ENCODE measurements at places on chromosomes 11 and 22.

DNA sequence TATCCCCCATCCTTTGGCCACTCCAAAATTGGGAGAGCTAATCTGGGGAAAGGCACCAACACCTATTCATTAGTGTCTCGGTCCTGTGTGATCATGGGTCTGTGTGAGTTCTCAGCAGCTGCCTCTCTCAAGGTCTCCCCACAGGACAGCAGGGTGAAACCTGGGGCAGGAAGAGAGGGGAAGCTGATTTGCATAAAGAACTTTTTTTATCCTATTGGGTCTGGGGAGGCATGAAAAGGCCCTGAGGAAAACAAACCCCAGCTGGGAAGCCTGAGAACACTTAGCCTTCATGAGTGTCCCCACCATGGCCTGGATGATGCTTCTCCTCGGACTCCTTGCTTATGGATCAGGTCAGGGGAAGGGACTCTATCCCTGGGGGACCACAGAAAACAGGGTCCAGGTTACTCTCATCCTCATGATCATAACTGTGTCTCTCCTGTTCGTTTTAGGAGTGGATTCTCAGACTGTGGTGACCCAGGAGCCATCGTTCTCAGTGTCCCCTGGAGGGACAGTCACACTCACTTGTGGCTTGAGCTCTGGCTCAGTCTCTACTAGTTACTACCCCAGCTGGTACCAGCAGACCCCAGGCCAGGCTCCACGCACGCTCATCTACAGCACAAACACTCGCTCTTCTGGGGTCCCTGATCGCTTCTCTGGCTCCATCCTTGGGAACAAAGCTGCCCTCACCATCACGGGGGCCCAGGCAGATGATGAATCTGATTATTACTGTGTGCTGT, 116.0 kb upstream of the TOP3B start:
- H3K36me3 ChIP-seq = no peaks in the 10 kb centered on the region
- H3K4me1 ChIP-seq = no peaks in the 10 kb centered on the region
- H3K27me3 ChIP-seq = peaks cover 59% of the 10 kb centered on the region
- no peak overlapping the region for H3K27ac ChIP-seq
- no peak for DNase-seq

GRCh38 chr22:37214731-37215030, 2.4 kb upstream of the SSTR3 start:
- H3K27me3 ChIP-seq = peaks cover 39% of the 10 kb centered on the region
- no peak overlapping the region for H3K27ac ChIP-seq
- no peak overlapping the region for H3K4me3 ChIP-seq
- DNase-seq = peak; percentile 65

GRCh38 chr11:3001496-3001895, 9.4 kb upstream of the NAP1L4 start:
- H3K36me3 ChIP-seq = peaks cover 33% of the 10 kb centered on the region
- H3K27ac ChIP-seq = peak overlapping the region; percentile 83
- DNase-seq = no peak
- H3K4me3 ChIP-seq = no peak overlapping the region

DNA sequence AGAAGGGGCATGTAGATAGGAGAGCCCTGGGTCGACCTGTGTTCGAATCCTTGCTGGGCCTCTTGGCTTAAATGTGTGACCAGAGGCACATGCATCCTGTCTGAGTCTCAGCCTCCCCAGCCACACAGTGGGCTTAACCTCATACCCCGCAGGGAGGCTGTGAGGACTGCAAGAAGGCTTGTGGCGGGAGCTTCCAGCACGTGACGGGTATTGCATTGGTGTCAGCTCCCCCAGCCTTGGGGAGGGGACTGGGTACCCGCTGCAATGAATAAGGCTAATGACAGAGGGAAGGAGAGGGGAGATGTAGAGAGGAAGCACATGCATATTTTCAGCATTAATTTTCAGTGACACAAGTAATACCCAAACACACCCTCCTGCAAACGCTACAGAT, 8.1 kb downstream of the RASD2 start:
- no peak overlapping the region for H3K4me3 ChIP-seq
- no peak overlapping the region for H3K27ac ChIP-seq
- H3K4me1 ChIP-seq = no peaks in the 10 kb centered on the region

- peaks cover 11% of the 10 kb centered on the region for H3K4me1 ChIP-seq
- H3K27ac ChIP-seq = peak overlapping the region; percentile 29
- H3K36me3 ChIP-seq = peaks cover 17% of the 10 kb centered on the region
- H3K4me3 ChIP-seq = no peak overlapping the region
Observed at GRCh38 chr22:20111045-20111688, 4.7 kb upstream of the RANBP1 start.

DNA sequence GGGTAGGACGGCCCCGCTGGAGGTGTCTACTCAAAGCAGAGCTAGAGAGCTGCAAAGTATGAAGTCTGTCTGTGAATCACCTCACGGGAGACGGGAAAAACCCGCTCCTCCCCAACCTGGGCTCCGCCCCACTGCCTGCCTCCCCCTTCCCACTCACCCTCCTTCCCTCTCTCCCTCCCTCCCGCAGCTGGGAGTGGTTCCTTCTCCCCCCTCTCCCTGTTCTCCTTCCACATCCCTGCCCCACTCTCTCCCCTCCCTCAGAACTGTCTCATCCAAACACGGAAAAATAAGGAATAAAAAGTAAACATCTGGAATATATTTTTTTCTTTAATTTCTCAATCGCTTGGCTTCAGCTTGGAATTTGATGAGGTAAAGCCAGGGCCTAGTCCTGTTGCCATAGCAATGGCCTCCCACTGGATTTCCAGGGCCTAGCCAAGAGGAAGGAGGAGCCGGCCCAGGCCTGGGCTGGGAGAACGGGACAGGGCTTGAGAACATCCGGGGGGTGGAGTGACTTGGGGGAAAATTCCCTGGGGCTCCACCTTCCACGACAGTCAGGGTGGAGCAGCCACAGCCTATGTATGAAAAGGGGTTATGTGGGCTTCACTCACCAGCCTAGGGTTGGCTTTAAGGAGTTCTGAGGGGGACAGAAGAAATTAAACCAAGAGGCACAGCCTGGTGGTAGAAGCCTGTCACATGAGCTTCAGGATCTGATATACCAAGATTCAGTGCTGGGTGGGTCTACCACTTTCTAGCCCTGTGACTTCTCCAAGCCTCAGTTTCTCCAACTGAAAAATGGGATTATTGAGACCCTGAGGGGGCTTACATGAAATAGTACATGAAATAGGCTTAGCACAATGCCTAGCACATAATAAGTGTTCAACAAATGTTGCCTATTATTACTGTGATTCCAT, 2.2 kb downstream of the TNKS1BP1 start:
- peaks cover 66% of the 10 kb centered on the region for H3K4me1 ChIP-seq
- no peak for DNase-seq
- H3K27ac ChIP-seq = peak overlapping the region; percentile 99
- no peaks in the 10 kb centered on the region for H3K27me3 ChIP-seq

GRCh38 chr11:77191823-77192495, 63.9 kb downstream of the MYO7A start:
- DNase-seq = no peak
- H3K27me3 ChIP-seq = no peaks in the 10 kb centered on the region
- peak overlapping the region; percentile 56 for H3K4me3 ChIP-seq
- peaks cover 3% of the 10 kb centered on the region for H3K4me1 ChIP-seq
- no peak overlapping the region for H3K27ac ChIP-seq

DNA sequence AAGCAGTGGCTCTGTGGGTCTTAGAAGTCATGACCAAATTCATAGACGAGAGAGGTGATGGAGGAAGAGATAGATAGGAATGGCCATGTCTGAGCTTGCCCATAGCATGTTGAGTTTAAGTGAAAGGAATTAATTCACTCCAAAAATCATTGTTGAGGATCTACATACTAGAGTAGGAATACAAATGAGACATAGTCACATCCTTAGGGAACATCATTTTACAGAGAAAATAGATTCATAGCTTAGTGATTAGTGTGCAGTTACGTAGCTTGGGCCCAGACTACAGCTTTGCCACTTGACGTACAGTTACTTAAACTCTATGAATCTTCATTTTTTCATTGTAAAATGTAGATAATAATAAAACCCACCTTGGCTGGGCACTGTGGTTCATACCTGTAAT, 21.4 kb upstream of the BMAL1 start:
- no peaks in the 10 kb centered on the region for H3K36me3 ChIP-seq
- no peaks in the 10 kb centered on the region for H3K27me3 ChIP-seq
- H3K4me1 ChIP-seq = peaks cover 23% of the 10 kb centered on the region

DNA sequence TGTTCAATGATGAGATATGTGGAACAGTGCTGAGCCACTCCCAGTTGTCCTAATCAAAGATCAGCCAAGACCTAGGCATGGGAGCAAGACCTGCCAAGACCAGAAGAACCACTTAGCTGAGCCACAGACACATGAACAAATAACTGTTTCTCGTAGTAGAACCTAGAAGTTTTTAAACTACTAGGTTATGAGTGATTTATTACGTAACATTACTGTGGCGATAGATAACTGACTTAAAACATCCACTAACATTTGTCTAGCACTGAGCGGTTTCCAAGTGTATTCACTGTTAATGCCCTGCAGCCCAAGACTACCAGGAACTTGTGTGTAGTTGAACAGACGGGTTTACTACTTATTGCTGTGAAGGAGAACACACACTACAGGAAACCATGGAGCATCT, 120.4 kb downstream of the SERGEF start:
- no peak overlapping the region for H3K4me3 ChIP-seq
- peaks cover 6% of the 10 kb centered on the region for H3K36me3 ChIP-seq
- no peaks in the 10 kb centered on the region for H3K4me1 ChIP-seq
- H3K27ac ChIP-seq = no peak overlapping the region

DNA sequence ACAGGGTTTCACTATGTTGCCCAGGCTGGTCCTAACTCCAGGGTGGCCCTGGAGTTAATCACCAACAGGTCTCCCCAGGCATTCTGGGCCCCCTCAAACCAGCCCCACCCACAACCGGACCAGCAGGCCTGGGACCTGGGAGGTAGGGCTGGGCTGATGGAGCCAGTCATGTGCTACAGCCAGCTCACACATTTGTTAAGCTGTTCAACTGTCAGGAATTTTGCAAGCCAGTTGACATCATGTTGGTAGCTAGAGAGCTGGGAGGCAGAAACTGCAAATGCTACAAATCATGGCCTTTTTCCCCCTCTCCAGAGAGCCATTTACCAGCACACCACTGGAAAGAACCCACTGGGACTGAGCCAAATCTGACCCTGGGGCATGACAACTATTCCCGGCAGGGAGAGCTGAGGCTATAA, 6.8 kb downstream of the ARHGAP1 start:
- peaks cover 55% of the 10 kb centered on the region for H3K4me1 ChIP-seq
- H3K27ac ChIP-seq = peak overlapping the region; percentile 94
- peaks cover 20% of the 10 kb centered on the region for H3K36me3 ChIP-seq
- no peak overlapping the region for H3K4me3 ChIP-seq
- H3K27me3 ChIP-seq = no peaks in the 10 kb centered on the region

- H3K36me3 ChIP-seq = no peaks in the 10 kb centered on the region
- no peak for DNase-seq
- no peaks in the 10 kb centered on the region for H3K27me3 ChIP-seq
- no peak overlapping the region for H3K4me3 ChIP-seq
- H3K27ac ChIP-seq = no peak overlapping the region
Observed at GRCh38 chr11:31601635-31602282, 92.2 kb downstream of the ELP4 start.

GRCh38 chr11:77266766-77267165, 34.7 kb downstream of the GDPD4 start:
- peaks cover 4% of the 10 kb centered on the region for H3K4me1 ChIP-seq
- no peak overlapping the region for H3K4me3 ChIP-seq
- H3K27ac ChIP-seq = no peak overlapping the region
- no peaks in the 10 kb centered on the region for H3K27me3 ChIP-seq
- peaks cover 11% of the 10 kb centered on the region for H3K36me3 ChIP-seq
- no peak for DNase-seq

GRCh38 chr11:111982541-111983186, 42.5 kb upstream of the DLAT start:
- H3K27me3 ChIP-seq = no peaks in the 10 kb centered on the region
- H3K4me1 ChIP-seq = peaks cover 40% of the 10 kb centered on the region
- DNase-seq = no peak
- peaks cover 14% of the 10 kb centered on the region for H3K36me3 ChIP-seq
- no peak overlapping the region for H3K4me3 ChIP-seq
- peak overlapping the region; percentile 65 for H3K27ac ChIP-seq

- no peaks in the 10 kb centered on the region for H3K4me1 ChIP-seq
- no peak for DNase-seq
- peaks cover 5% of the 10 kb centered on the region for H3K36me3 ChIP-seq
- peaks cover 6% of the 10 kb centered on the region for H3K27me3 ChIP-seq
- no peak overlapping the region for H3K4me3 ChIP-seq
Observed at GRCh38 chr11:93993747-93994146, 27.4 kb upstream of the HEPHL1 start.

GRCh38 chr11:84345597-84345996, 1059.4 kb upstream of the CCDC90B start:
- no peaks in the 10 kb centered on the region for H3K36me3 ChIP-seq
- no peak for DNase-seq
- H3K4me1 ChIP-seq = no peaks in the 10 kb centered on the region
- no peak overlapping the region for H3K4me3 ChIP-seq
- H3K27me3 ChIP-seq = peaks cover 2% of the 10 kb centered on the region

- H3K27me3 ChIP-seq = no peaks in the 10 kb centered on the region
- no peak for DNase-seq
- H3K36me3 ChIP-seq = no peaks in the 10 kb centered on the region
Observed at GRCh38 chr11:113282898-113283437, 31.4 kb upstream of the TTC12 start.

DNA sequence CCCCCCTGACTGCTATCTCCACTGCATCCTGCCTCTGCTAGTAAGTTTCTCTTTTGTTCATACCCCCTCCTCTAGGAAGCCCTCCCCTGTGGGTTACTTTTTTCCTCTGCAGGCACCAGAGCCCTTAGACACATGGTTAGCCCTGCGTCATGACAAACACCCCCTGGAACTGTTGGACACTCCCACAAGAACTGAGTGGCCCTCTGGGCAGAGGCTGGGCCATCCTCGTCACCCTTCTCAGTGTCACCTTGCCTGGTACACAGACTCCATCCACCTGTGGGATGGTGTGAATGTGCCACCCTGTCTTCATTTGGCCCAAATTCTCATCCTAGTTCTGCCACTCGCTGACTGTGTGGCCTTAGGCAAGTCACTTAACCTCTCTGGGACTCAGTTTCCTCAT, 4.1 kb upstream of the RAB3IL1 start:
- H3K36me3 ChIP-seq = no peaks in the 10 kb centered on the region
- no peak overlapping the region for H3K4me3 ChIP-seq
- H3K27me3 ChIP-seq = no peaks in the 10 kb centered on the region
- H3K4me1 ChIP-seq = peaks cover 43% of the 10 kb centered on the region
- H3K27ac ChIP-seq = no peak overlapping the region
- DNase-seq = no peak

DNA sequence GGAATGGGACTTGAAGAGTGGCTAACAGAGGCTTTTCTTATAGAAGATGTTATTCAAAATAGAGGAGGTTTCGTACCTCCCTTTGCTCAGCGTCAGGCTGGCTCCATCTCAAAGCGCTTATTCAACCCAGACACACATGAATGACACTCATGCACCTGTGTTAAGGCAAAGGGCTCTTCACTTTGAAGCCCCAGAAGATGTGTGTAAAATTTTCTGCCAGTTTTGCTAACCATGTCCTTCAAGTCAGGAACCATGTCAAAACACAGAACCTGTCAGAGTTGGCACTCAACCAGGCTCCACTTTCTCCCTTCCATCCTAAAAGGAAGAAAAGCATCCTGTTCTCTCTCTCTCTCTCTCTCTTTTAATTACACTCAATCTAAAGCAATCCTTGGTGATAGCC, 352.8 kb upstream of the NARS2 start:
- H3K4me3 ChIP-seq = no peak overlapping the region
- DNase-seq = no peak
- no peaks in the 10 kb centered on the region for H3K4me1 ChIP-seq

All from chondrocyte (in vitro differentiated cells).